Amniotic epithelial cell (primary cell): ENCODE measurements at places on chromosomes 3 and 15.

DNA sequence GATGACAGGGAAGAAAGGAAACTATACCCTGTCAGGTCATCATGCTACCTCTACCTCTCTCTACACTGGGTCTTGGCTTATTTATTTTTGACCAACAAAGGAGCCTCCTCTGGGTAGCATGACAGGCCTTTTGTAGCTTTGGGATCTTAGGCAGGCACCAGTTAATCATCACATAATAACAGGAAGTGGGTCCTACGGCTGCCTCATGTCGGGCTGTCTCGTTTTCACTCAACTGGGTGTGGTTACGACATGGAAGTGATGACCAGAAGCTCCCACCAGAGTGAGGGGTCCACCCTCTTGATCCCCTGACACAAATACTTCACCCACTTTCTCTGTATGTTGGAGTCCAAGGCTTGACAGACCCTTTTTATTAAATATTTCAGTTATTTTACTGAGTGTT is 105.3 kb downstream of the CD47 start:
- DNase-seq, result no peak

GRCh38 chr3:25478211-25478757 is 50.2 kb downstream of the RARB start:
- DNase-seq, result no peak

- peak; percentile 57 for DNase-seq
These were observed 43.1 kb downstream of the DNASE1L3 start for GRCh38 chr3:58167431-58168351.

DNA sequence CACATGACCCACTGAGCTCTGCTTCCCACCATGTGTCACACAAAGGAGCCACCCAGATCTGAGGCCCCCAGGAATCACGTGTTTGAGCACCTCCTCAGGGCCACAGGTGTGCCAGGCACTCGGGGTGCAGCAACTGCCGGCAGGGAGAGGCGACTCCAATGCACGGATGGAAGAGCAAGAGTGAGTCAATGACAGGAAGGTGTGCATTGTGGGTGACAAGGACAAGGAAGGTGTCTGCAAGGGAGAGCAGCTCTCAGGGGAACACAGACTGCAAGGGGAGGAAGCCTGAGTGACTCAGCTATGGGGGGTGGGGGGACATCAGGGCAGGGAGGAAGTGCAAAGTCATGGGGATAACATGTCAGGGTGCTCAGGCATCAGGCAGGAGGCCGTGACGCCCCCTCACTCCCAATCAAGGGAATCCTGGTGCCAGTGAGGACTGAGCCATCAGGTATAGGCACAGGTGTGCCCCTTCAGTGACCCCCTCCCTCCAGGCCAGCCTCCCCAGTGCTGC is 67.4 kb downstream of the NUP210 start:
- no peak for DNase-seq

- DNase-seq, result no peak
These were observed 103.7 kb downstream of the MYH15 start for GRCh38 chr3:108406661-108407206.

GRCh38 chr15:69753867-69754266 is 301.2 kb downstream of the RPLP1 start:
- no peak for DNase-seq

- DNase-seq, result peak; percentile 25
These were observed 593 bp downstream of the TMOD2 start for GRCh38 chr15:51751697-51752683.

- DNase-seq, result no peak
These were observed 21.2 kb downstream of the WHAMM start for GRCh38 chr15:82830427-82831173.

- peak; percentile 53 for DNase-seq
These were observed 667.7 kb downstream of the MAGI1 start for GRCh38 chr3:65371053-65371452.

DNA sequence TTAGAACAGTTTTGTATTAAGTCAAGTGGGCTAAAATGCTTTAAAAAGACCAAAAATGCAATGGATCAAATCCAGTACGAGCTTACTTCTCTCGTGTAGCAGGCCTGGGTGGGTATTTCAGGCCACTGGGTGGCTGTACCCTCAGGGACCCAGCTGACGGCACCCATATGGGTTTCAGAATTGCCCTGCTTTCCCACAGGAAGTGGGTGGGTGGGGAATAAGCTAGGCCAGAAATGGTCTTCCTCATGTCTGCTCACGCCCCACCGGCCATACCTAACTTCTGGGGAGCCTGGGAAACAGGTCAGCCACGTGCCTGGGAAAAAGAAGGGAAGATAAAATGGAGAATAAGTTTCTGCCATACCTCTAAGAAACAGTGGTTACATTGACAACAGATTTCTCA is 20.3 kb downstream of the GPR160 start:
- DNase-seq, result no peak

GRCh38 chr3:69893274-69893673 is 106.3 kb upstream of the SAMMSON start:
- no peak for DNase-seq

GRCh38 chr3:132543011-132543739 is 53.9 kb upstream of the ACKR4 start:
- peak; percentile 79 for DNase-seq

GRCh38 chr15:90219421-90220141 is 14.2 kb downstream of the CIB1 start:
- no peak for DNase-seq

- DNase-seq, result peak; percentile 43
These were observed 261.6 kb upstream of the LMCD1 start for GRCh38 chr3:8239718-8240695.

GRCh38 chr3:146160964-146161662 is at the start of gene PLOD2:
PLOD2 (minus strand) TSS chr3:146161184; CDS start chr3:146160989, 195 bp downstream.
- DNase-seq, result peak; percentile 91

DNA sequence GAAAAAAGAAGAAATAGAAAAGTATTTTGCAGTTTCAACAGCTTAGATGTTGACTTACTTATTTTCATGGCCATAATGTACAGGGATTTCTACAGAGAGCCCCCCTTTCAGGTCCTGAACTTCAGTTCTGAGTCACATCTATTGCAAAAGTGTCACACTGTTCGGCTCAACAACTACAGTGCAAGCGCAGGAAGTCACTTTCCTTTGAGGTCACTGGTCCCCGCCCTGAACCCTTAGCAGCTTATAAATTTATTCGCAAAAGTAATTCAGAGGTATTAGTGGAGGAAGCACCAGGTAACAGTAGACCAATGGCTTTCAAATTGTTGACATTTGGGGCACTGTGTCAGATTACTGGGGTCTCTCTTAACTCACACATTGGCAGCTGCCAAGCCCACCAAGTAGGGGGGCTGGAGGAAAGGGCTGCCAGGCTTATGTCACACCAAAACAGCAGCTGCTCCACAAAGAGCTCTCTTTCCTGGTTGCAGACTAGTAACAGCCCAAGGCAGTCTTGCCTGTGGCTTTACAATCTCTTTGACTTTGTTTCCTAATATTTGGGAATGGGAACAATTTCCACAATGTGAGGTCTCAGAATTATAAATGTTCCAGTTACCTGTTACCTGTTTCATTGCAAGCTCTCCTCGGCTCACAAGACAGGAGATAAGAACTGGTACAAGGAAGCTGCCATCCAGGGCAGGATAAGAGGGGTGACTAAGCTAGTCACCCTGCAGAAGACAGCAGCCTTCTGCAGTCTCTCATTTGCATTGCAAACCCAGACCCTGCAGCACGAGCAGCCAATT is 130.2 kb upstream of the STRIT1 start:
- DNase-seq, result no peak

DNA sequence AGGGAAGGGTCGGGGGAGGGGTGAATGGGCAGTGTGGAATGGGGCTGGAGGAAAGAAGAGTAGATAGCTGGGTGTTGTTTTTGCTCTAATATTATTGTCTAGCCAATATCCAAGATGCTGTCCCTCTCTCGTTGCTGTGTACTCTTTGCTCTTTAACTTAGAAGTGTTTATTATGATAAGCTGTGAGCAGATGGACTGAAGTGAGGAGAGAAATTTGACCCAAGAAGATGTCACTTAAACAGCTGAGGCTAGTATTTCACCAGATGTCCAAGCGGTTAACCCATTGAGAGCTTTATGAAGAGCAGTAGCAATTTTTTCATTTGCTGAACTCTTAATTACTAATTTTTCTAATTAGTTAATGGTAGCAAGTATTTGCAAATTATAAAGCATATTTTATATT is 212.2 kb upstream of the TP63 start:
- DNase-seq, result no peak

GRCh38 chr3:52614689-52615088 is 71.0 kb downstream of the PBRM1 start:
- peak; percentile 53 for DNase-seq

- DNase-seq, result peak; percentile 89
These were observed at the start of gene SCAANT1 for GRCh38 chr3:63911873-63912767. SCAANT1 (minus strand) TSS chr3:63912383.

- DNase-seq, result no peak
These were observed 70.5 kb downstream of the POLR2M start for GRCh38 chr15:57777003-57777402.

- DNase-seq, result no peak
These were observed 53.7 kb downstream of the GRIP2 start for GRCh38 chr3:14486460-14486859.

- DNase-seq, result peak; percentile 99
These were observed 33.3 kb upstream of the FLNB start for GRCh38 chr3:57974796-57975388.

DNA sequence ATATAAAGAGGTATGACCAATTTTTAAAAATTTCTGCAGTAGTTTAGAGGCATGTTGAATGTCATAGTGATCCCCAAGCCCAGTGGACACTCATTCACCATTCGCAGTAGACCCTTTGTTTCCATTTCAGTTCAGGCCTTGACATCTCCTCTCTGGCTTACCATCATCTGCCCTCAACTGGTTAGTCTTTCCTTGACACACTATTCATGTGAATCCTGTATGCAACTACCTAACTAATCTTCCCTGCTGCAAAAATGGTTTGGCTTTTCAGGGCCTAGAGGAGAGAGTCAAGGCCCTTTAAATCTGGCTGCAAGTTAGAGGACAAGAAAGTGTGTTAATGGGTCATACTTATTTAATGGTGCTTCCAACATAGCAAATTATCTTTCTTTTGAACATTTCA is 10.9 kb downstream of the APH1B start:
- DNase-seq, result peak; percentile 9

DNA sequence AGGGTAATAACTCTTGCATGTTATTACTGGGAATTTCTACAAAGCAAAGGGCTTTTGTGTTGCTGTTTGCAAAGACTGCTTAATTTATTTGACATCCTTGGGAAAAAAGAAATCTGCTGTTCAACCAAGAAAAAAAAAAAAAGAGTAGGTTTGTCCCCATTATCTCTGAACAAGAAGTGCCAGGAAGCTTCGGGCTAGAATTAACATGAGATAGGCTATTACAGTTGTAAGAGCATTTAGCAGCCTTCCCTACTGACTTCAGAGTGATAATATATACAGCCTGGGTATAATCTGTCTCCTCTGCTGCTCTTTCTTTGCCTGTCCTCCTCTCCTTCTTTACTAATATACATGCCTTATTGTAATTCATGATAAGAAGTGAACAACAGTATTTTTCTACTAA is 23.3 kb upstream of the CHMP2B start:
- DNase-seq, result no peak

- no peak for DNase-seq
These were observed 299.0 kb downstream of the NR2F2 start for GRCh38 chr15:96629511-96629910.

GRCh38 chr3:183514021-183514420 is 41.5 kb downstream of the KLHL6 start:
- DNase-seq, result no peak

DNA sequence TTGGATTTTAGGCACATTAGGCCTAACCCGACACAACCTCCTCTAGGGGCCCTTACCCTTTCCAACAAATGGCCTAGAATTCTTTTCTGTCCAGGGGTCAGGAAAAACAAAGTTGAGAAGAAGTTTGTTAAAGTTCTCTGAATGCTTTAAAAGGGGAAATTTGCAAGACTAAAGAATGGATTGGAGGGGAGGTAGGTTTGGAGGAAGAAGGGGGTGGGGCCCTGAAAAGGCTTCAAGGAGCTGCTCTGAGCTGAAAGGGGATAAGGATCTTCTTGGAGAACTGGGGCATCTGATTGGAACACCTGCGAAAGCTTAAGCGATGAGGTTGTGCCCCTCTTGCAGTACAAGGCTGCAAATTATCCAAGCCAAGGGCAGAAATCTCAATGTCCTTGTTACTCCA is 3.9 kb upstream of the SENP2 start:
- DNase-seq, result no peak

GRCh38 chr3:173583496-173583895 is 186.0 kb downstream of the NLGN1 start:
- no peak for DNase-seq

GRCh38 chr3:4270720-4271119 is 32.4 kb upstream of the SETMAR start:
- DNase-seq, result no peak

DNA sequence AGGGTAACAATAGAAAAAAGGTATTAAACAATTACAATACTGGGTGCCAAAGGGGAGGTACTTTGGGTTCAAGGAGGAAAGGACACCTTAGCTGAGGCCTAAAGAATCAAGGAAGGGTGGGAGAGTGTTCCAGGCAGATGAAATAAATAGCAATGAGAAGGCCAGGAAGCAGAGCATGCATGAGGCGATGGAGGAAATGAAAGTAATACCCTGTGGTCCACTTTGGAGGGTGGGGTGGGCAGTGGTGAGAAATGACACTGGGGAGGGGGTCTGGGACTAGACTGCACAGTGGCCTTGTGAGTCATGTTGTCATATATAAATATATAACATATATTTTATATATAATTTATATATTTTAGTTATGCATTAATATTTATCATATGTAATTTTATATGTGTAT is 55.9 kb downstream of the BHLHE40 start:
- no peak for DNase-seq

- DNase-seq, result no peak
These were observed 6.6 kb downstream of the ISLR2 start for GRCh38 chr15:74136814-74137536.

DNA sequence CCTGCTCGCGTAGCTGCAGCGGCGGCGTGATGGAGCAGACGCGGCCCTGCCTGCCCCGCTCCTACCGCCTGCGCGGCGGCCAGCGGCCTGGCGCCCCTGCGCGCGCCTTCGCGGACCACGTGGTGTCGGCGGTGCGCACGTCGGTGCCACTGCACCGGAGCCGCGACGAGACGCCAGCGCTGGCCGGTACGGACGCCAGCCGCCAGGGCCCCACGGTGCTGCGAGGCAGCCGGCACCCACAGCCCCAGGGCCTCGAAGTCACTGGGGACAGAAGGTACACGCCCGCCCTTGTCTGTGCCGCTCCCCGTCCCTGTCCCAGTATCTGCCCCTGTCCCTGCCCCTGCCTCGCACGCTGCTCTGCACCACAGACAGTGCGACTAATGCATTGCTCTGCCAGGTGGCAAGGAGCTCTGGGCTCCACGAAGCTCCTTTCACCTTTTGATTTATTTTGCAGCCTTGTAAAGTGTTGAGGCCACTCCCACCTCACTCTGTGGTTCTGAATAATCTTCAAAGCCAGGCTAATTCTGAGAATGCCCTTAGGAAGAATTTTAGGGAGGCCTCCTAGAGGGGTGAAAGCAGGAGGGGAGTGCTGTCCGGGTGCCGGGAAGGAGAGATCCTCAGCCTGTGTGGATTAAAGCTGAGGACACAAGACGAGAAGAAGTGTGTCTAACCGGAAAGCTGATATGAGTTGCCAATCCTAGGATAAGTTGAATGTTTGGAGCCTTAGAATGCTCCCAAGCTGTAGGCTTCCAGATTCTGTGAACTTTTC is 100.0 kb downstream of the THSD4 start:
- DNase-seq, result no peak
